ENCODE measurements at places on chromosomes 12 and 14.

- no peak for DNase-seq
These were observed 106.0 kb downstream of the ITPR2 start for GRCh38 chr12:26726956-26727355.

- no peak for DNase-seq
These were observed 11.6 kb upstream of the TMEM117 start for GRCh38 chr12:43824207-43824775.

GRCh38 chr12:1606021-1606622 lies 11.7 kb upstream of the FBXL14 start:
- DNase-seq, result peak; percentile 99

DNA sequence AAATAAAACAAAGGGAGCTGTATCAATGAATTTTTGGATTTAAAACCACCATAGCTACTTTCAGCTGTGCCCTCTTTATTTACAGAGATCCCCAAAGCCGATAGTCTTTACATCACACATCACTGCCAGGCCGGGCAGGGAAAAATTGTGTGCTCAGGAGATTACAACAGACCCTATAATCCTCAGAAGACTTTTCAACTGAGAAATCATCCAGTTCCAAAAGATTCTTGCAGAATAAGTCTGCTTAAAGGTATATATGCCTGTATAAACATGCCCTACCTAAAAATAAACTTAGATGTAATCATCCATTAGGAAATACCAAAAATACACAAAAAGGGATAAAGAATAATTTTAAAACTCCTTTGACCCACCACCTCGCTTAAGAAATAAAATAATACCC lies 70.1 kb upstream of the MAP1LC3B2 start:
- DNase-seq, result no peak

GRCh38 chr12:25806271-25806670 lies 152.2 kb upstream of the RASSF8 start:
- no peak for DNase-seq

GRCh38 chr12:5441497-5442236 lies 9.8 kb downstream of the NTF3 start:
- DNase-seq, result no peak

GRCh38 chr12:34399631-34400410 lies 377.5 kb downstream of the ALG10 start:
- peak; percentile 27 for DNase-seq

DNA sequence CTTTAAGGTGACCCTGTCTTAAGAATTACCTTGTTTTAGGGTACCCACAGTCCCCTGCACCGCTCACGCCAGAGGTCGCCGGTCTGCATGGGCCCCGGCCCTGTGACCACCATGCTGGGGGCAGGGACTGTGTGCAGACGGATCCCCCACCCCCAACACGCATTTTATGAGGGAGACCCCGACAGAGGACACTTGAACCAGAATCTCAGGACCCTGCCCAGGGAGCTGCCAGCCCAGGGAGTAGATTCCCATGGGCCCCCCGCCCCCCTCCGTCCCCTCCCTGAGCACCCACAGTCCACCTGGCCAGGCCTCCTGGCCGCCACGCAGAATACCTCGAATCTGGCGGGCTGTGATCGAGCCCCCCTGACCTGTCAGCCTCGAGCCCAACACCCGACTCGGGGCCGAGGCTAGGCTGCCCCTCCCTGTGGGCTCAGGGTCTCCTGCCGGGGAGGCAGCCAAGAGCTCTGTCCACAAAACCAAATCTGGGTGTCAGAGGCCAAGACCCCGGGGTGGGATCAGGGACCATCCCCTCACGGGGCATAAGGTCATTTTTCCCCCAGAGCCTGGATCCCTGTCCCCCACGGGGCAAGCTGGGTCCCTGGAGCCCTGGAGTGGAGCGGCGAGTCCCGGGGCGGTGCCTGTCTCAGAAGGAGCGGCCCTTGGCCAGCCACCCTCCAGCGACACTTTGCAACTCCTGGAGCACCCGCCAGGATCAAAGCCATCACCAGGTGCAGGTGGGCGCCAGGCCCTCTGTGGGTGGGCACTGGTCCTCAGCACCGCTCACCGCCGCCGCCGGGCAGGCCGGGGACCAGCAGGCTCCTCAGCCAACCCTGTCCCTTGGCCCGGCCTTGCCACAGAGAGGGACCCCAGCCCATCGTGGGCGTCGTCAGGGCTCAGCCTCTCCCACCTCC lies 155.8 kb upstream of the PKP2 start:
- no peak for DNase-seq

DNA sequence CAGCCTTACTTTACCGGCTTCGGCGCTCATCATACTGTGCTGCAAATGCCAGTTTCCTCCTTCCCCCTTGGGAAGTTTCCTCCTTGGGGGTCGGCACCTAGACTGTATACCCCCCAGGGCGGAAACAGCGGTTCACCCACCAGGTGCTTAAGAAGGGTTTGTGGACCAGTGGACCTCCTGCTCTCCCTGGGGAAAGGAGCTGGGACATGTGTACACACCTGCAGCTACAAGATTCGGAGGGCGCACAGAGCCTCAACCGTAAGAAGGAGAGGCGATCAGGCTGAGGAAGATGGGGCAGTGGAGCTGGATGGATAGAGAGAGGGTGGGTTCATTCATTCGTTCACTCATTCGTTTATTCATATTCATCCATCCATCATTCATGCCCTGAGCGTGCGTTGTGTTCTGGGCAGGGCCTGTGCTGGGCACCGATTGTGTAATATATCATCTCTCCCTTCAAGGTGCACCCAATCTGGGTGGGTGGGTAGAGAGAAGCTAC lies 717 bp upstream of the ZNF839 start:
- no peak for DNase-seq

DNA sequence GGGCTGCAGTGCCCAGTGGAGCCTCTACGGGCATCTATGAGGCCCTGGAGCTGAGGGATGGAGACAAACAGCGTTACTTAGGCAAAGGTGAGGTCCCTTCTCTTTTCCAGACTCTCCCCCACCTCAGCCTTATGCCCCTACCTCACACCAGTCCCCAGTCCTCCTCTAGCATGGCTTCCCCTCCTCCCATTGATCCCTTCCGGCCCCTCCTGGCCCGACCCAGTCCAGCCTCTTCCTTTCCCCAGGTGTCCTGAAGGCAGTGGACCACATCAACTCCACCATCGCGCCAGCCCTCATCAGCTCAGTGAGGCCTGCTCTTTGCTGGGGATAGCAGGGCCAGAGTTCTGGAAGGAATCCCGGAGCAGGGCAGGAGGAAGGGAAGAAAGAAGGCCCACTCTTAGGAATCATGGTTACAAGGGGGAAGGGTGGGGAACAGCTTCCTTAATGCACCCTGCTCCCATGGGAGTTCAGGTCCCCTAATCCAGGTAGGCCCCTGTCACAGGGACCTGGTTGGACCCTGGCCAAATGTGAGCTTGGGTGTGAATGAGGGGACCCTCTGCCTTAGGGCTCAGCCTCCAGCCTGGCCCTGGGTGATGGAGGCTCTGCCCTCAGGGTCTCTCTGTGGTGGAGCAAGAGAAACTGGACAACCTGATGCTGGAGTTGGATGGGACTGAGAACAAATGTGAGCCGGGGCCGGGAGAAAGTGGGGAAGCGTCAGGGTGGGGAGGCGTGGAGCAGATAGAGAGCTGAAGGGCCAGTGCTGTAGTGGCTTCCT lies 2.2 kb downstream of the ENO2 start:
- DNase-seq, result no peak

- DNase-seq, result no peak
These were observed 295.3 kb downstream of the ITPR2 start for GRCh38 chr12:26537651-26538050.

DNA sequence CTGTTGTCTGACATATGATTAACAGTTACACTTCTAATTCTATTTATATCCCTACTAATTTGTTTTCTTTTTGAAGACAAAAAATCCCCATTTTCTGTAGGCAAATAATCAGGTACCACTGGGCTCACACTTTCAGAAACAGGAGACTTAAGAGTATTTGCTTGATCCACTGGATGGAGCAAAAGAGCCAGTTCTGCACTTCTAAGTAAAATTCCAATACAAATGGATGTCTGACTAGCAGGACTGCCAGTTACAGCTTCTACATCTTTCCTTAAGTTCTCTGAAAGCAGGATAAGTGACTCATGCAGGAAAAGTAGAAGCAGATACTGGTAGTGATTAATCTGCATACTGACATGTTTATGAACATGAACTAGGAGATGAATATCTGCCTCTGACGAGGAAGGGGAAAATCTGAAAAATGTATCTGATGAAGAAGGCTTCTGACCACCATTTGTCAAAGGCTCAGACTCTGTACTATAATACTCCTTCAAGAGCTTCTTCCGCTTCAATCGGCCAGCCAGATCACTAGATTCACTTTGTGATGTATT lies 73.8 kb upstream of the ANKS1B start:
- no peak for DNase-seq

DNA sequence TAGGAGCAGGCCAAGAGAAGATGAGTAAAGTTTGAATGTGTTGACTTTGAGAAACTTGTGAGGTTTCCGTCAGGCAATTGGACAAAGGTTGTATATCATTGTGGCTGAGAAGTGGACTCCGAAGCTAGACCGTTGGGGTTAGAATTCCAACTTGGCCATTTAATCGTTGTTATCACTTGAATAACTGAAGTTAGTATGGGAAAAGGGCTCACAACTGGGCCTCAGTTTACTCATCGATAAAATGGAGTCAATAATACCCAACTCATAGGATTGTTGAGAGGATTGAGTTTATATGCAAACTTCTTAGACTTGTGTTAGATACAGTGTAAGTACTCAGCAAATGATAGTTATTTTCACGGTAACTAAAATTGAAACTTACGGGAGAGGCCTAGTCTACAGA lies 846 bp downstream of the SLIRP start:
- no peak for DNase-seq

GRCh38 chr12:64452559-64453329 lies 824 bp downstream of the TBK1 start:
- DNase-seq, result no peak

Data from RWPE2 (cell line).